ENCODE measurements at places on chromosomes 2 and 18.
A peak's percentile ranks its signal among the peaks of the same experiment; 100 is the strongest.

DNA sequence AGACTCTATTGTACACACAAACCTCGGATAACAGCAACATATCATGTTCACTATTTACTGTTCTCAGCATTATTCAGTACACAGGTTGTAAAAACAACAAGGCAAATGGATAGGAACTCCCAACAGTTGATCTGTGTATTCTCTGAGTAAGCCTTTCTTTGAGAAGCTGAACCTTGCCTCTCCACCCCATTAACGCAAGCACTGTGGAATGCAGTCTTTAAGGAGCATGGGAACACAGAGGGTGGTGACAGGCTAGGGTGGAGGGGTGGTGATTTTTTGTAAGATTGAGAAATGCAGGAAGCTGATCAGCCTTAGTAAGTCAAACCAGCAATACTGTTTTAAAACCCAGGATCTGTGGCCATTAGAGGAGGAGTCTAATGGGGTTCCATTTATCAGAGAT, 19.6 kb upstream of the SERPINB11 start:
- no peak for DNase-seq

DNA sequence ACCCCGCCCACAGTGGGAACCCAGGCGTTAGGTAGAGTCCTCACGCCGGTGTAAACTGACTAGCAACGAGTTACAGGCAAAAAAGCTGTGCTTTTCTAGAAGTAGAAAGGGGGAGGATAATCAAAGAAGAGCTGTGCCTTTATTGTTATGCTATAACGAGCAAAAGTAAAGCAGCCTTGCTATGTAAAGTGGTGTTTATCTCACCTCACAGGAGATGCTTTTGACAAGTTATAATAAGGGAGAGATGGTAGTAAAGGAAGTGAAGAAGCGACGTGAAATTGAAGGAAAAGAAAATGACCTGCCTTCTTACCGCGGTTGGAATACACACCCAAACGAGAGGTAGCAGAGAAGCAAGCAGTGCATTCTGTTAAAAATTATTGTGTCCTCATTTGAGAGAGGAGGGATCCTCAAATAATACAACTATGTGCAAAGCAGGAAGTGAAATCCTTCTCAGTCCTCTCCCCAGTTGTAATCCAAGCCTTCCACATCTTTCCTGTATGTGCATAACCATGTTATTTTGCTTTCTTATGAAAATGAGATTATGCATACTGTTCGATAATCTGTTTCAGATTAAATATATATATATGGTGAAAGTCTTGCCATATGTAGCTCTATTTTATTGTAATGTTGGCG, 962 bp downstream of the TANK start:
- DNase-seq: peak; percentile 39

- no peak for DNase-seq
These were observed 7.2 kb upstream of the NEURL3 start for GRCh38 chr2:96512341-96512740.

- DNase-seq: no peak
These were observed 30.4 kb downstream of the CIB4 start for GRCh38 chr2:26610504-26611335.

DNA sequence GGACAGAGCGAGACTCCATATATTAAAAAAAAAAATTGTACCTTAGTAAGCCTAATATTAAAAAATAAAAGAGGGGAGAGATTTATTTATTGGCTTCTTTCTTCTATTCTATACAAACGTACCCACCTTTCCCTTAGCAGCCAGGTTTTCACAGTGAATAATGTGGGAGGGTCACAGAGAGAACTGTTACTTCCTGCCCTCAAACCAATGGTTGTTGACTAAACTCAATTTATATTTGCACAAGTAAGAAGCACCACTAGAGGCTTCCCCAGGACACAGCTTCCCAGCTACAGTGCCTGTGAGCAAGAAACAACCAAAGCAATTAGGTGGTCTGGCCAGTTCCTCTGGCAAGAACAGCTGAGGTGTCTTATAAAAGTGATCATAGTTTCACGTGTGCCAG, 28.9 kb upstream of the GALR1 start:
- DNase-seq: no peak

GRCh38 chr2:74502147-74502719, 2.8 kb upstream of the LBX2 start:
- no peak for DNase-seq

DNA sequence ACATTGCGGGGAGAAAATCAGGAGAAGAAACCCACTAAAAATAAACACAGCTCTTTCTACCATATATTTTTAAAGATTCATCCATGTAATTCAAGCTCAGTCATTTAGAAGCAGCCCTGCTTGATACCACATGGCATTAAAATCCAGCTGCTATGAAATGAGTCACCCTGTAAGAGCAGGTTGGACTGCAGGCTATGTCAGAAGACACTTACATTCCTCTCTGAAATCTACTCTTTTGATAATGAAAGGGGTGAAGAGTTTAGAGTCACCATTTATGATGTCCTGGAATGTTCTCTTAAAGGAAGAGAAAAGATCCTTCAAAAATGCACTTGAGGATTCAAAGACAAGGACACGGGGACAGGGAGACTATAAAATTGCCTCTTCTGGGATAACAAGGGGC, 100.6 kb upstream of the APCDD1 start:
- no peak for DNase-seq

GRCh38 chr2:217667035-217667434, 335.8 kb downstream of the TNS1 start:
- no peak for DNase-seq

GRCh38 chr2:209988010-209988409, 14.4 kb upstream of the RPE start:
- no peak for DNase-seq

- no peak for DNase-seq
These were observed 74.5 kb downstream of the MDH1 start for GRCh38 chr2:63663013-63663864.
